ENCODE measurements at places on chromosomes 3 and 15. TPM values are rescaled to one million over a fixed set of nuclear protein-coding genes. Genes with fewer than 3 reads are reported as not detected.

The TSPAN3 gene
- 321 TPM for total RNA-seq

The PP2D1 gene
- total RNA-seq, result not detected

The RYR3 gene
- total RNA-seq, result not detected

The IL5RA gene
- not detected for total RNA-seq

The INO80 gene
- 25.9 TPM for total RNA-seq

The MASP1 gene
- 32.1 TPM for total RNA-seq

The ALCAM gene
- 202 TPM for total RNA-seq

DNA sequence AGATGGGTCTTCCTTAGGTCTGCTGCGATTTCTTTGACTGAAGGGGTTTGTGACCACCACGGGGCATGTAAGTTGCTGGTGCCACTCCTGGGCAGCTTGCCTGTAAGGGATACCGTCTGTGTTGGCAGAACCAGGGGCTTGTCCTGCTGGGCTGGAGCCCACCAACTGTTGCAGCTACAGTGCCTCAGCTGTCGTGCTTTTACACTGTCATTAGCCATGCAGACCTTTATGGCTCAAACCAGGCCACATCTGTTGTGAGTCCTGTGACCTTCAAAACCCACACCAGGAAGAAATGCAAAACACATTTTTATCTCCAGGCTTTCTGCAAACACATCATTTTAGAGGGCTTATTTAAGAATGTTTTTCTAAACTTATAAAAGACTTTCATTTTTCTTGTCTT is 168.7 kb downstream of the PTPRG start:
- DNase-seq, result no peak

DNA sequence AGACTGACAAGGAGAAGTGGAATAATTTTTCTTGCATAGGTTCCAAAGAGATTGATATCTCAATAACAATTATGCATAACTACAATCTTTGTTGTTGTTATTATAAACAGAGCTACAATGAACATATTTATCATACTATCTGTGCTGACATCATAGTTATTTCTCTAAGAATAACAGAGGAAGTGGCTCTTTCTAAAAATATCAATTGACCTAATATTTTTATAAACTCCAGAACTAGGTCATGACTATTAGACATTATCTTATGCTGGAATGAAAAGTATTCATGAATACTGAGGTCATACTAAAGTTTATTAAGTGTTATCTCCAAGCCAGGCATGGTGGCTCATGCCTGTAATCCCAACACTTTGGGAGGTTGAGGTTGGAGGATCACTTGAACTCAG is 114.1 kb downstream of the DCLK3 start:
- peak; percentile 56 for DNase-seq

GRCh38 chr3:168975576-168975975 is 687.9 kb downstream of the MECOM start:
- no peak for DNase-seq

DNA sequence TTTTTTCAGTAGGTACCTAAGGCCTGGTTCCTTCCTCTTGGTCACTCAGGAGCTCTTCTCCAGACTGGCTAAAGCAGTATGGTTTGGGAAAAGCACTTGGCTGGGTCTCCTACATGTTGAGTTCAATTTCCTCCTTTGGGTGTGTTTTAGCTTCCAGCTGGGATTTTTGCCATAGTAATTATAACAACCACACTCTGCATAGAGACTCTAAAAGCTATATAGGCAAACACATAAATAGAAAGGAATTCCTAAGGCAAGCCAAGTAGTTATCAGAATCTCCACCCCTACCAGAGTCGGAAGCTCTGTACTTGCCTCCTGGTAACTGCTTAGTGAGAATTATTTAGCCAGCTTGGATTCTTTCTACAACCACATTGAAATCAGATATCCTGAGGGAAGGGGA is 48.6 kb downstream of the FOXL2 start:
- DNase-seq, result peak; percentile 63

DNA sequence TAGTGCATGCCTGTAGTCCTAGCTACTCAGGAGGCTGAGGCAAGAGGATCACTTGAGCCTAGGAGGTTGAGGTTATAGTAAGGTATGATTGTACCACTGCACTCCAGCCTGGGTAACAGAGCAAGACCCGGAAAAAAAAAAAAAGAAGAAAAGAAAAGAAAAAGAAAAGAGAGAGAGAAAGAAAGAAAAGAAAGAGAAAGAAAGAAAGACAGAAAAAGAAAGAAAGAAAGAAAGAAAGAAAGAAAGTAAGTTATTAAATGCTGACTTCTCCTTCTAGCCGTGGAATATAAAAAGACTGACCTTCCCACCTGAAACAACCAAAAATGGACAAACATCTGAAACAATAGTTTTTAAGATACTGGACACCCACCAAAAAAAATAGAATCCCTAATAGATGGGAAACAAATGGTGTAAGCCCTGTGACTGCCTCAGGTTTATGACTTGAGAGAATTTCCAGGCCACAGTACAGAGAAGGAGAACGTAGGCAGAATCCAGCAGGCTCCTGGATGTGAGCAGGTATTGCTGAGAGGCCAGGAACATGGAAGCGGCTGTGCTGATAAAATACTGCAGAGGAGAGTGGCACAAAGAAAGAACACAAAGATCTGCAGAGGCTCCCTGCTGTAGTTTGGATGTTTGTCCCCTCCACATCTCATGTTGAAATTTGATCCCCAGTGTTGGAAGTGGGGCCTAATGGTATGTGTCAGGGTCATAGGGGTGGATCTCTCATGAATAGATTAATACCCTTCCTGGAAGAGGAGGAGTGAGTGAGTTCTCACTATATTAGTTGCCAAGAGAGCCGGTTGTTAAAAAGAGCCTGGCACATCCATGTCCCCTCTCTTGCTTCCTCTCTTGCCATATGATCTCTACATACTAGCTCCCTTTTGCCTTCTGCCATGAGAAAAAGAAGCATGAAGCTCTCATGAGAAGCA is 41.8 kb upstream of the PRSS50 start:
- DNase-seq, result no peak

DNA sequence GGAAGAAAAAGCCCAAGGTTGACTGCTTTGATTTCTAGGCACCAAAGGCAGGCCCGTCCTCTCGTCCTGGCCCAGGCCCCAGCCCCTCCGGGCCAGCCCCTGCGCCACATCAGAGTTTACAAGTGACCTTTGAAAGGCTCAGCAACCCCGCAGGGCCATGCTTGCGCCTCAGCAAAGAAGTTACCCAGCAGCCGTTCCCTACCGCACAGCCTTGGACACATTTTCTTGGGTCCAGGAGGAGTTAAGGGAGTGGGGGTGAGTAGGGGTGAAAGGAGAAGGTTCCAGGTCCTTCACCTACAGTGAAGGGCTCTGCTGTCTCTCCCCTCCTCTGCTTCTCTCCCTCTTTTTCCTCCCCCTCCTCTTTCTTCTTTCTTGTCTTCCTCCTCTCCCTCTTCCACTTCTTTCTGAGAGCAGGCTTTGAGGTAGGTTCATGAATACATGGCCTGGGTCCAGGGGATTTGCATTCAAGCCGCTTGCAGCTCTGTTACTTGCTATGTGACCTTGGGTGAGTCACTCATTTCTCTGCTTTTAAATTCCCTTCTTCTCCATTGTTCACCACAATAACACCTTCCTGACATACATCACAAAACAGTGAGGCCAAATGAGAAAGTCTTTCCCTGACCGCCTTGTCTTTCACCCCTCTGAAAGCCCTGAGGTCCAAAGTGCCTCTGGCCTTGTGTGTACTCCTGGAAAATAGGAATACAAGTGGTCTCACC is 223.3 kb upstream of the TPRG1 start:
- peak; percentile 95 for DNase-seq

DNA sequence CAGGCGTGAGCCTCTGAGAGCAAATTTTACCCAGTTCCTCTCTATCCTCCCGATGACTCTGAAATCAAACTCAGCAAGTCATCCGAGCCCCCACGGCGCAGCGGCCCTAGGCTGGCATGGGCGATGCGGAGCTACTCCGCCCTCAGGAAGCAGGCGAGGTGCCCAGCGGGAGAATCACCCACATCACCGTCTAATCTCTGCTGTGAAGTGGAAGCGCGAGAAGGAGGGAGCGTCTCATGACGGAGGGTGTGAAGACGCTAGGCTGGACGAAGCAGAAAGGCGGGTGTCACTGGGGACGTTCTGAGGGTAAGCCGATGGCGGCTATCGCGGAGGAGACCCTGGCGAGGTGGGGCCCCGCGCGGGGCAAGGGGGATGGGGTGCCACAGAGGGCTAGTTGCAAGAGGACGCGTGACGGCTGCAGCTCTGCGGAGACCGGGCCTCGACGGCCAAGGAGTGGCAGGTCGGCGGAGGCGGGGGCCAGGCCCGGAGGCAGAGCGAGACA is 9.1 kb upstream of the GNAI2 start:
- DNase-seq, result peak; percentile 78

DNA sequence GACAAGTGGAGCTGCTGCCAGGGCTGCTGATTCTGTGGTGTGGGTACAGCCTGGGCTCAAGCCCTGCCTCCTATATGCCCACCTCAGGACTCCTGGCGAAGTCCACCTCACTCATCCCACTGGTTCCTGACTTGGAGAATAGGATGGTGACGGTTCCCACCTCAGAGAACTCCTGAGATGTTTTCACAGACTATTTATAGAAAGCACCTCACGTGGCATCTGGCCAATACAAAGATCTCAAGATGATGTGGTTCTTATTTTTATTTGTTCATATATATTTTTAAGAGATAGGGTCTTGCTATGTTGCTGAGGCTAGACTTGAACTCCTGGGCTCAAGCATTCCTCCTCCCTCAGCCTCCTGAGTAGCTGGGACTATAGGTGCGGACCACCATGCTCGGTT is 236.9 kb upstream of the BHLHE40 start:
- peak; percentile 26 for DNase-seq

GRCh38 chr3:12275974-12276650 is 12.8 kb upstream of the PPARG start:
- DNase-seq, result no peak

DNA sequence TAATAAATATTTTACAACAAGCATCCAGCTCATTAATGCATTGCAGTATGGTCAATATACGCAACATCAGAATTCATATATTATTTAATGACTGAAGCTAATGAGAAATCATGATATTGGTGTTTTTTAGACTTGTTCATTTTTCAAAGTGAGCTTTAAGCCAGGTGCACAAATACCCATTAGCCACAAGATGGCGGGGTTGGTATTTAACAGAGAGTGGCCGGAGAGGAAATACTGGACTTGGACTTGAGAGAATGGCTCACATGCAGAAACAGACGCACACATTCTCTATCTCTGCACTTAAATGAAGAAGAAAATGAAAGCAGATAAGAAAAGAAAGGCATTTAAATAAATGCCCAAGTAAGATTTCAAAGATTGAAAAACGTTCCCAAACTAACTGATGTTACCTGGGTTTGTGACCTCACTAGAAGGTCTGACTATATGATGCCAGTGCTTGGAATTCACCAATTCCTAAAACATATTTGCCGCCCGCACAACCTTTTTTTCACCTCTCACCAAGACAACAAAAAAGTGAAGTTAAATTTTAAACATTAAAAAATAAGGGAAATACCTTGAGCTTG is 21.2 kb upstream of the CRBN start:
- peak; percentile 82 for DNase-seq

GRCh38 chr3:114632757-114633424 is 339.1 kb downstream of the TIGIT start:
- DNase-seq, result no peak

DNA sequence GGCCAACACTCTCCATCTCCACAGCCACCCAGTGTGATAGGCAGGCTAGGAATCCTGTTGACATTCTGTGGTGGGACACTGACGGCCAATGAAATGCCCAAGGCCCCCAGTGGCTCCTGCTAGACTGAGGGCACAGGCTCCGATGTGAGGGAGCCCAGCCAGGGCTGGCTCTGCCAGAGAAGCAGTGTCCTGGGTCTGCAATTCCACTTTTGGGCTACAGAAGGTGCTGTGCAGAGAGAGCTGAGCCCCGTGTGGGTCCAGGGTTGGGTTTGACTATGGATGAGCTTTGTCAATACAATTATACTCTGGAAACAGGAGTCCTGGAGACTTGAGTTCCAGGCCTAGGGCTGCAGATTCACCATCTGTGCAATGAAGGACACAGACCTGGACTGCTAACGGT is 55.7 kb upstream of the TMEM115 start:
- no peak for DNase-seq

DNA sequence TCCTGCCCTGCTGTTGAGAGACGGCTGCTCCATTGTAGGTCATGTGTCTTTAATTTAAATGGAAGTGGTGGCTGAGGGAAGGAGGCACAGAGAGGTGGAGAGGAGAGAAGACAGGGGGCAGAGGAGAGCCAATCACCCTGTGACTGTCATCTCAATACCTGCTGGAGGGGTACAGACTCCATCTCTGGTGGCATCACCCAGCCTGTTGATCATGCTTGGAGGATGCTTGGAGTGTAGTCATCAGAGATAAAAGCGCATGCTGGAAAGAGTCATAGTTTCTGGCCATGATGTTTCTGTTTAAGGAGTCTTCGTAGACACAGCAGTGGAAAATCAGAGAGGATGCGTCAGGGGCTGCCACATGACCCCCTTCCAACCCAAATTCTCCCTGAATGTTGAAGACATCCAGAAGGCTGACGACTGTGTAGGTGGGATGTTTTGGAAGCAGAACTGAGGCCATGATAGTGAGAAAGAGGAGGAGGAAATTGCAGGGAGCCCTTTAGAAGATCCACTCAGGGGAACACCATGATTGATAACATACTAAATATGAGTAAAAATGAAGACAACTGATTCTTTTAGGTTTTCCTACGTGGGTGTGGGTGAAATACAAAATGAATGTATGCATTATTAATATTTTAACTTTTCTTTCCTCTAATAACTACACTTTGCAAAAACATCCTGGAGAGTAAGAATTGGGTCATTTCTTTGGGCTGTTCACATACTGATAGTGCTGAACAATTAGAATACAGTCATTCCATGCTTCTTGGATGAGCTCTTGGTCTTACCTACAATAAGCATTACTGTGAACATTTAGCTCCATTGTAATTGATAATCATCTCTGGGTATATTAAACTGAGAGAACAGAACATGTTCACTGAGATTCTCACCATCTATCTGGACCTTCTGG is 210.6 kb upstream of the ATP10A start:
- DNase-seq, result no peak

GRCh38 chr15:92454555-92455105 is 60.9 kb downstream of the ST8SIA2 start:
- DNase-seq, result no peak

DNA sequence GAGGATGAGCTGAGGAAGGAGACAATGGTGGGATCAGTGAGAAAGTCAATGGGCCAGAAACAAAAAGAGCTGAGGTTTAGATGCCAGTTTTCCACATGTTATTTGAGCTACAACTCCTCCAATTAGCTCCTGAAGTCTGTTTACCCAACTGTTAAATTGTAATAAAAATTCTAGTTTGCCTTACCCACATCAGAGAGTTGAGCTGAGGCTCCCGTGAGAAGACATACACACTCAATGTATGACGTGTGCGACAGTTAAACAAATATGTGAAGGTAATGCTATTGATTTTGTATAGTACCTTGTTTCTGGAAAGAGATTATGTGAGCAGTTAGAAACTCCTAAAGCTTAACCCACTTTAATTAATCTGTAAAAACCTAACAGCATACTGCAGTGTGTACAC is 318.1 kb upstream of the GRM7 start:
- DNase-seq, result no peak
